Stimulated activated CD8-positive, alpha-beta memory T cell treated with anti-CD3 and anti-CD28 coated beads, Interleukin-4, amount 100 ng/mL, for 1 hour (primary cell): ENCODE measurements at places on chromosomes 3 and 15.

DNA sequence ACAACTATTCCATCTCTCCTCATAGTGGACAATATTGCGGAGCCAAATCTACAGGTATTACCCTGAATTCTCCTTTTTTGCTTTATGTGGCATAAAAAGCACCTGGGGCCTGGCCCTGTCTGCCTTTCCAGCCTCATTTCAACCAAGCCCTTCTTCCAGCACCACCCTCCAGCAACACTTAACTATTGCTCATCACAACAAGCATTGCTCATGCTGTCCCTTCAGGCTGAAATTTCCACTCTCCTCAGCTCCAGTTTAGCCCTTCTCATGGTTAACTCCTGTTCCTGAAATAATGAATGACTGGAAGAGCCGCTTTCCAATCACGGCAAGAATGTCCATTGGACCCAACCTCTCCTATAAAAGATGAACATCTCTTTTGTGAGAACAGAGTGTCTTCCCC is 107.4 kb downstream of the P2RY1 start:
- no peak for DNase-seq

GRCh38 chr3:119457246-119457645 is 6.2 kb downstream of the TMEM39A start:
- DNase-seq: no peak

- DNase-seq: peak; percentile 81
These were observed at the start of gene CEP70 for GRCh38 chr3:138594150-138594934. TSS of gene CEP70 (minus strand) at chr3:138594260. CDS start at chr3:138572927, 21,333 bp downstream.

DNA sequence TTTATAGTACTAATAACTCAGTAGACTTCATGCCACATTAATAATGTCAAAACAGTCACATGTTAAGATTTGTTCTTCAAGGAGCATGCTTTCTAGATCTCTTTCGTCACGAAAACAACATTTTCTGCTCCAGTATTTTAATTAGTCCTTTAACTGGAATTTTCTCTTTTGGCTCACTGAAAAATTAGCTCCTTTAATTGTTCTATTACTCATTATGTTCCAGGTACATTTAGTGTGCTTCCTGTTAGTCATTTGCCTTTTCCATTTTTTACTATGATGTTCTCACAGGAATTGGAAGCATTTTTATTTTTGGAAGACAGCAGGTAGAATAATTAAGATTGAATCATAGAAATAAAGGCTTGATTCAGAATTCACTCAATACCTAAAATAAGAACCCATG is 111.2 kb downstream of the SLC9A9 start:
- DNase-seq: no peak

- no peak for DNase-seq
These were observed 156.1 kb upstream of the ANKRD28 start for GRCh38 chr3:15953841-15954240.

DNA sequence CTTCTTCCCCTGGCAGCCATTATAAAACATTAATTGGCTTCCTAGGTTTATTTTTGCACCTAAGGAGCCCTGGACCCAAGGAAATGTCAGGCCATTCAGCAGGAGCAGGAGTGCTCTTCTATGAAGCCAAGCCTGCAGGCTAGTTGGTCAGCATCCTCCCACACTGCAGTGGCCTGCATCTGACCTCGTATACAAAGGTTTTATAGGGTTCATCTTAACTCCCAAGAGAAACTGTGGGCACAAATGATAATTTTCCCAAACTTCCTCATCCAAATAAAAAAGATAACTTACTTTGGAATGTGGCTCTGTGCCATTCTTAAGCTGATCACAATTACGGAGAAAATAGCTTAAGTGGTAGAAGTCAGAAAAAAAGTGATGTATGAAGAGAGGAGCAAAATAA is 19.4 kb downstream of the PLSCR1 start:
- DNase-seq: no peak

DNA sequence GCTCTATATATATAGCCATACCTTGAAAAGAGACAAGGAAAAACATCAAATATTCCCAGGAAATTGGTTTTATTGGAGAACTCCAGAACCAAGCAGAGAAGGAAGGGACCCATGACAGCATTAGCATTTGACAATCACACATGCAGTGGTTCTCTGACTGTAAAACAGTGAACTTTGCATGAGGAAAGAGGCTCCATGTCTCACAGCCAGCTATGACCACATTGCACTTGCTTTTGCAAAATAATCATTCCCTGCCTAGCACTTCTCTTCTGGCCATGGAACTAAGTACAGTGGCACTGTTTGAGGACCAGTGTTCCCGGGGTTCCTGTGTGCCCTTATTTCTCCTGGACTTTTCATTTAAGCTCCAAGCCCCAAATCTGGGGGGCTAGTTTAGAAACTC is 85.5 kb downstream of the TGFBR2 start:
- DNase-seq: no peak

GRCh38 chr15:78211189-78211921 is 23.0 kb downstream of the ACSBG1 start:
- no peak for DNase-seq

DNA sequence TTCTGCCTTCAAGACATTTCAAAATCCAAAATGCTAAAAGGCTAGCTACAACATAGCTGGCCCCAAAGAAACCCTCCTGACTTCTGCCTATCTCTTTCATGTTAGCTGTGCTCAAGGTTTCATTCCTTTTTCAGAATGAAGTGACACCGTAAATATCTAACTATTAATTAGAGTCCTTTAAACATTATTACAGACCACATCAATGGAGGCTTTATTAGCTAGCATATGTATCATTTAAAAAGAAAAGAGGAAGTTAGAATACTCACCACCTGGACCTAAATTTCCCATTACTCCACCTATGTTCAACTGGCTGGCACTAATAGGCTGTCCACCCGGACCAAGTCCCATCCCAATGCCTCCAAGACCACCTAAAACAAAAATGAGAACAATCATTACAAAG is 24.6 kb downstream of the MYEF2 start:
- no peak for DNase-seq

- no peak for DNase-seq
These were observed 89.4 kb upstream of the CDAN1 start for GRCh38 chr15:42826251-42826890.

- DNase-seq: no peak
These were observed 14.5 kb upstream of the CFAP100 start for GRCh38 chr3:126380011-126380768.

DNA sequence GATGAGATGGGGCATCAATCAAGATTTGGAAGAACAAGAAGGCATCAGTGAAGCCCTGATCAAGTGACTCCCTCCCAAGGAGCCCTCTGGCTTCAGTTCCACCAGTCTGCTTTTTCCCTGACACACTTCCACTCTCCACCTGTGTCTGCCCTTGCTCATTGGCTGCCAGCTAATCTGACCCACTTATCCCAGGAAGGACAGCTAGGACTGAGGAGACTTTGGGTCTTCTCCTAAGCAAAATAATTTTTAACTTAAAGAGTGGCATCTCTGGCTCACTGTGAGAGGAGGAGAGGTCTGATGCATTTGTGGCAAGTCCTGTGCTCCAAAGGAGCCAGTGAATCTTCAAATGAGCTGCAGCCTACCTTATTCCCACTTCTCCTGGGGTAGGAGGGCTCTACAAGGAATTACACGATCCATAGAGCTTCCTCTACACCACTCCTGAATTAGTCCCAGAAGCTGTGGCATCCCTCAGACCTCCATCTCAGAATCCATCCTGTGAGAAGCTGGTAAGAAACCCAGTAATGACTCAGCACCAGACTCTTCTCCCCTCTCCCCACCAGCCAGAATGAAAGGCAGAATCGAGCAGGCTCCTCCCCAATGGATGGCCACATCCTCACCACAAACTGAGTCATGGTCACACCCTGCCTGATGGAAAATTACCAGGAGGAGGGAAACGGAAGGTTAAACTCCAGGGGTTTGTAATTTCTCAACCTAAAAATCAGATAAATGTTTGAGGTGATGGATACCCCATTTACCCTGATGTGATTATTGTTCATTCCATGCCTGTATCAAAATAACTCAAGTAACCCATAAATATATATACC is 6.3 kb upstream of the PKM start:
- DNase-seq: no peak

- DNase-seq: no peak
These were observed 449.4 kb upstream of the PPP2R3A start for GRCh38 chr3:135516143-135516542.

- DNase-seq: no peak
These were observed 402.4 kb downstream of the MAGI1 start for GRCh38 chr3:65636326-65636725.

DNA sequence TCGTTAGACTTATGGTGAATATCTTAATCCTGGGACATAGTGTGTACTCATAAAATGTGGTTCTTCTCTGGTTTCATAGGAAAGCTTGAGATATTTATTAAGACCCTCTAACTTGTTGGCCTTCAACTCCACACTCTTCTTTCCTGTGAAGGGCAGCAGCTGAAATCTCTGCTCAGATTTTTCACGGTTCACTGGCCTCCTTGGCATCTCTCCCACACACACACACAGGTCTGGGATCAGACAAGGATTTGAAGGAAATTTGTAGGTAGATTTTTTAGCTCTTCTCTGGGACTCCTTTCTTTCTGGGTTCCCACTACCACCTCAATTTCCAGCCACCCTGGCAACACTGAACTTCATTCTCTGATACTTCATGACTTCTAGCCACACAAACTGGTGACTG is 70.2 kb downstream of the MYRIP start:
- no peak for DNase-seq

GRCh38 chr3:25038271-25038670 is 389.8 kb upstream of the RARB start:
- DNase-seq: no peak

- DNase-seq: no peak
These were observed 7.2 kb upstream of the IVD start for GRCh38 chr15:40398413-40398873.

DNA sequence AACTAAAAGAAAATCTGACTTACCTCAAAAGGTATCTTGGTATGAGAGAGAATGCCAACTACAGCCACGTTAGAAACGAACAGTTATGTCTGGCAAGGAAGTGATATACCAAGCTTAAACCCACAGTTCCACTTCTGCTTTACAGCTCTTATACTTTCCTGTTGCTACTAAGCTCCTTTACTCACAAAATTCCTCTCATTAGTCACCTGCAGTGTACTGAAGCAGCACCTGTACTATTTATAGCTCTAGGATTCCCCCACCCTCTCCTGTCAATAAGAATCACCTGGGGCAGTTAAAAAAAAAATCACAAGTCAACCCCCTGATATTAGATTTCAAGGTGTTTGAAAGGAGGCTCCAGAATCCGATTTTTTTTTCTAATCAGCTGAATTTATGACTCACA is 2.9 kb upstream of the TMEM266 start:
- DNase-seq: no peak

DNA sequence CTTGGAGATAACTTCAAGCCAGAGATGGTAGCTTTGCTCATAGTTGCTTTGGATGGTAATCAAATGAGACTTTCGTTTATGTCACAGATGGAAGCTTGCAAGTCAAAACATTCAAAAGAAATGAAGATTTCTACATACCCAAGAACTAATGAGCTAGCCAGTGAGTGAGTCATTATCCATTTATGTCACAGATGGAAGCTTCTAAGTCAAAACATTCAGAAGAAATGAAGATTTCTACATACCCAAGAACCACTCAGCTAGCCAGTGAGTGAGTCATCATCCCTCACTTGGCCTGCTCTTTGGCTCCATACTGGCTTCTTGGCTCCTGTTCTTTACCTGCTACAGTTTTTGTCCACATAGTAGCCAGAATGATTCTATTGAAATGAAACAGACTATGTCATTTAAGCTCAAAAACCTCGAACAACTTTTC is 559.8 kb upstream of the CBLB start:
- no peak for DNase-seq

- DNase-seq: no peak
These were observed 122.6 kb downstream of the LRIG1 start for GRCh38 chr3:66378256-66378655.

DNA sequence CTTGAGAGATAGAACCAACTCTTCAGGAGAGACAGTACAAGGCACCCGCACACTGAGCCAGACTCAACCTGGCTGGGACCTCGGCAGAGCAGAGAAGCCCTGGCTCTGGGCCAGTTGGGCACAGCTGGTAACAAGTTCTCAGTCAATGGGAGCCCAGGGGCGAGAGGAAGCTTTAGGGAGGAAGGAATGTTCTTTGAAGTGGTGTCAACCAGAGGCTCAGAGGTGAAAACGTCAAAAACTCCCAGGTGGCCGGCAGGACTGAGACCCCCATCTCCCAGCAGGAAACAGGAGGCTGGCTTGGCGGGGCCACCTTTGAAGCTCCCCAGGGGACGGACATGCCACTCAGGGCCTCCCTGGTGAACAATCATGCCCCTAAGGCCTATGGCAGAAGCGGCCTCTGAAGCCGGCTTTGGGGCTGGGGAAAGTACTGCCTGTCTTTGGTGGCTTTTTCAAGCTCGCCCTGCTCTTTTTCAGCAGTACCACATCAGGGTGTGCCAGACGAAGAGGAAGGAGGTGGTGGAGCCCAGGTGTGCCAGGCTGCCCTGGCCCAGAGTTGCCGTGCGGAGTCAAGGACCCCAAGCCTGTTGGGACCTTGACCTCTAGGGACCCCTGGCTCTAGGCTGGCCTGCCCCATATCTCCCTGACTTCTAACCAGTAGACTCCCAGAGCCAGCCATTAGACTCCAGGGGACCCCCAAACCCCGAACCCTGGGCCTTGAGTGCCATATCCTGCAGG is 16.7 kb upstream of the TBC1D21 start:
- DNase-seq: no peak

DNA sequence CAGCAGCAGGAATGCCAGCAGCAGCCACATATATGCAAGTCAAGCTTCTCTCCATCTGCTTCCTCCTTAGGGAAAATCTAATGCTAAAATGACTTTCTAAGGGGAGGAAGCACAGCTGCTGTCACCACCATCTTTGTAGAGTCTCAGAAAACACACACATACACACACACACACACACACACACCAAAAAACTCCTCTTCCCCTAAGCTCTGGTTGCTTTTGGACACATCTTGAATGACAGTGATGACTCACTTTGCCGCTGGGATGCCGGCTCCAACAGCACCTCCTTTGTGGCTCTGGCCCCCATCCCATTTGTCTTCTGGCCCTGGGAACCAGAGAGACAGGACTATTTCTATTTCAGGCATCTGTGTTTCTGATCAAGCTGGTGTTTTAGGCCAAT is 124.8 kb upstream of the GOLIM4 start:
- DNase-seq: no peak

DNA sequence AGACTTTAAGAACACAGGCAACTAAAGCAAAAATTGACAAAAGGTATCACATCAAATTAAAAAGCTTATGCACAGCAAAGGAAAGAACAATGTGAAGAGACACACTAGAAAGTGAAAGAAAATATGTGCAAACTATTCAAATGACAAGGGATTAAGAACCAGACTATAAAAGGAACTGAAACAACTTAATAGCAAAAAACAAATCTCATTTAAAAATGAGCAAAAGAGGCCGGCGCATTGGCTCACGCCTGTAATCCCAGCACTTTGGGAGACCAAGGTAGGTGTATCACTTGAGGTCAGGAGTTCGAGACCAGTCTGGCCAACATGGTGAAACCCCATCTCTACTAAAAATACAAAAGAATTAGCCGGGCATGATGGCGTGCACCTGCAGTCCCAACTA is 14.4 kb downstream of the NGLY1 start:
- DNase-seq: no peak
